ENCODE measurements at places on chromosomes 2 and 18.

GRCh38 chr2:241386519-241386918 lies 30.4 kb downstream of the FARP2 start:
- no peak for DNase-seq

DNA sequence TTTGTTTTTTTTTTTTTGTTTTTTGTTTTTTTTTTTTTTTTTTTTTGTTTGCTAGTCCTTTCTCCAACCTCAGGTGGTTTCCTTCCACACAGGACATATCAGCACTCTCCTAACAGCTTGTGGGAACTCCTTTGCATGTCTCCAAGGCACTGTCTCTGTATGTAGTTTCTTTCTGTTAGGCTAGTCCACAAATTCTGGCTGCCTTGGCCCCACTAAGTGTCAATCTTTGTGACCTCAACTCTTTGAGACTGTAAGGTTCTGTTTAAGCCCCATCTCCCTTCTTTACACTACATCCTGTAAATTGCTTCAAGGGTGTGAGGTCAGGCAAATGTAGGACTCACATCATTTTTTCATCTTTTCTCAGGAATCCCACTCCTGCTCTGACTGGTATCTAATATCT lies 85.1 kb downstream of the NCOA1 start:
- DNase-seq, result no peak

DNA sequence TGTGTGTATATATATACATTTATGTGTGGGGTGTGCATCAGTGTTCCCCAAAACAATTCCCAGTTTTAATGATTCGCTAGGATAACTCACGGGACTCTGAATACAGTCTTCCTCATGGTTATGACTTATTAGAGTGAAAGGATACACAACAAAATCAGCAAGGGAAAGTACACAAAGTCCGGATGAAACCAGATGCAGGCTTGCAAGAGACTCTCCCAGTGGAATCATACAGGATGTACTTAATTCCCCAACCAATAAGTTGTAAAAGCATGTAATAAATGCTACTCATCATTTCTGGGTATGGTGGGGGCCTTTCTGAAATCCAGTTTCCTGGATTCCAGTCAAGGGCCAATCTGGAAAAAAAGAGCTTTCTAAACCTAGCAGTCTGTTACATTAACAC lies 654.1 kb upstream of the SYT4 start:
- DNase-seq, result no peak

GRCh38 chr18:22789600-22789999 lies 143.5 kb upstream of the RBBP8 start:
- DNase-seq, result peak; percentile 33

DNA sequence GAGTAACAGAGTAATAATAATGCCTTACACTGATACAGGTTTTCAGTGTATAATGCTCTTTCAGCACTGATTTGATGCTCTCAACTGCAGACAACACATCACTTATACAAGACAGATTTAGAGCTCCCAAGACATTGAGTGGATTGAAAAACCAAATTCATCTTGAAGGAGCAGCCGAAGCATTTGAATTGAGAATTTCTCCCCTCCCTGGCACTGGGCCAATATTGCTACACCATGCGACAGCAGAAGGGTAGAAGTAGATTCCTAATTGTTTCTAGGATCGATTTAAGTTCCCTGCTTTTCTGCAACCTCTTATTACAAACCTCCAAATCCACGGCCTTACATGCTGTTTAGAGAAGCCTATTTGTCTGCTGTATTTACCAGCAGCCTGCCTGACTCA lies 15.5 kb downstream of the CENPA start:
- DNase-seq, result no peak

GRCh38 chr2:241645915-241646645 lies 8.6 kb downstream of the ATG4B start:
- DNase-seq, result no peak

DNA sequence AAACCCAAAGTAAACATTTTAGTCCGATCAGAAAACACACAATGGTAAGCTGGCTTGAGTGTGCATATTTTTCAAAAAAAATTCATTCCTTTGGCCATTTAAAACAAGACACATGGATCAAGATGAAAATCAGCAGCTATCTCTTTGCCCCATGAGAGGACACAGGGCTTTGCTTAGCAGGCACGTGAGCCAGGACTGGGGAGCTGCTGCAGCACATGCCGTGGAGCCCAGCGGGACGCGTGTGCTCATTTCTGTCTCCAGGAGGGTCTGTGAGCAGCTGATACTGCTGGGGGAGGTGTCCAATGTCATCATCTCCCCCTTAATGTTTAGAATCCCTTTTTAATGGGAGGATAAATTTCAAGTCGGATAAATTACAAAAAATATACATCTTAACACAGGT lies 49.8 kb upstream of the CNGA3 start:
- no peak for DNase-seq

DNA sequence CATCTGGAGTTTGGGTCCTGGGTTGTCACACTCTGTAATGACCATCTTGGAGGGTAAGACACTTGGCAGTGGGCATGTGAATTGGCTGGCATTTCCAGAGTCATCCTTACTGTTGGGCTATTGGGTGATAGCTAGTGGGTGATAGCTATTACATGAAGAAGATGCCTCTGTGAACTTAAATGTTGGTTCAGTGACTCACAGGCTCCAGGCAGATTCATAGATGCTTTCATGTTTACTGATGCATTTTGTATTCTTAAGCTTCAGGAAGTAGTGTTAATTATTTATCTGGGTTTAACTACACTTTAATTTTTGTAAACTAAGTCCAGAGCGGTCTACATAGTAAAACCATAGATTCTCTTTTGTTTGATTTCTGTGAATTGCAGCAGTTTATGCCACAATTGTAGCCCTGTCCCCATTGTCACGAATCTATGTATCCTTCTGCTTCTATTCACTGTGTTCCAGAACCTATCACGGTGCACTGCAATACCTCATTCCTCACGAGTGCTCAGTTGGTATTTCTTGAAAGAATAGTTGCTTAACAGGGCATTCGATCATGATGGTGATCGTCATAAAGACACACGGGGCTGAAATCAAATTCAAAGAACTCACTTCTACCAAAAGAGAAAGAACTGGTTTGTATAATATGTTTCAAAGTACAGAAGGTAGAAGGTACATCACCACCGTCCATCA lies 79.7 kb downstream of the GBX2 start:
- no peak for DNase-seq

DNA sequence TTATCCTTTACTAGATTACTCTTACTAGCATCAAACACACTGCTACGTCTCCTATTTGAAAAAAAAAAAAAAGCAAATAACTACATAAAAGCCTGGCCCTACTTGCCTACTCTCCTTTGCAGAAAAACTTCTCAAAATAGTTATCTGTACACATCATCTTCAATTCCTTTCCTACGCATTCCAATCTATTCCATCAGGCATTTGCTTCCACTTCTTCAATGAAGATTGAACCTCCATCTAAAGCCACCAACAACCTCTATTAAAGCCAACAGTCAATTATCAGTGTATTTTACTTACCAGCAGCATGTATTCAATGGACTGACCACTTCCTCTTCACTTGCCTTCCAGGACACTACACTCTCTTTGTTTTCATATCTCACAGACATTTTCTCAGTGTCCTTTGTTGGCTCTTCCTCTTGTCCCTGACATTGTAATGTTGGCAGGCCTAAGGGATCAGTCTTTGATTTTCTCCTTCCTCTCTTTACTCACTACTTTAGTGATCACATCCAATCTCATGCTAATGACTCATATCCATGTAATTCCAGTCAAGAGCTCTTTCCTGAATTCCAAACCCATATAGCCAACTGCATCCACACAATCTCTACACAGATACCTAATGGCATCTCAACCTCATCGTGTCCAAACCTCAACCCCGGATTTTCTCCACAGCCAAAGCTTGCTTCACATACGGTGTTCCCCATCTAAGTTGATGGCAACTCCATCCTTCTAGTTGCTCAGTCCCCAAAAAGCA lies 131.3 kb downstream of the CCDC148 start:
- no peak for DNase-seq

DNA sequence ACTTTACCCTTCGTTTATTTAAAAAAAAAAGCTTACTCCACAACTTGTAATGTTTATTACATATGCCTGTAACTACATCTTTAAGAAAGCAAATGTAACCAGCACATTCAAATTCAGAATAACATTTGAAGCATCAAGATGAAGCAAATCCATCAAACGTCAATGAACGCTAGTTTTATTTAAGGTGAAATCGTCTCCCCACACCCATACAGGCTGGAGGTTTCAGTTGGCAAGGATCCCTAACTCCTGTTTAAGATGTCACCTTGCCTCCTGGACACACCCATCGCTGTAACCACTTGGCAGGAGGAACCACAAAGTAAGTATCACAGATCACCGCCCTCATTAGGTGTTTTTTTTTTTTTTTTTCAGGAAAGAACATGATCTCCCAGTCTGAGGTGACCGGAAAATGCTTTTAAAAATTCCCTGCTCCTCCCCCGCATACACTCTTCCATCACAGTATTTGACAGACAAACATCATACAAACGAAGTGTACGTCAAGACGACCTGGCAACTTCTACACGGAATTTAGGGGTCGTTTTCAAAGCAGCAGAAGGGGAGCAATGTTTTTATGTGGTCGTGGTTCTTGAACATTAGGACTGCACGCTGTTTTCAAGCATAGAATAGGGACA lies 19.7 kb upstream of the STPG4 start:
- DNase-seq, result peak; percentile 85

DNA sequence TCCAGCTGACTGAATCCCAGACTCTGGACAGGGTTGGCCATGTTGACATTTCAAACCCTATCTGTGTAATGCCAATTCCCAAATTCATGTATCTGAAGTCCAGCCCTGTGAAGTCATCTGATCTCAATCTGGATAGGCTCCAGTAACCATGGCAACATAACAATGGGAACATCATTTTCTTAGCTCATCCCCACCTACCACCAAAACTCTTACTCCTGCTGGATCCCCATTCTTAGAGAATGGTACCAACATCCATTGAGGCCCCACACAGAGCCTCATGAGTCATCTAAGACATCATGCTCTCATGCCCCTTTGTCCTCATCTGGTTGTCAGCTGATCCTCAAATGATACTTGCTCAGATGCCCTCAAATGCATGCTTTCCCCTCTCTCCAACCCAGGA lies 58.9 kb upstream of the TEX51 start:
- DNase-seq, result no peak

- no peak for DNase-seq
Measured at GRCh38 chr2:43298500-43298899, 72.1 kb upstream of the ZFP36L2 start.

DNA sequence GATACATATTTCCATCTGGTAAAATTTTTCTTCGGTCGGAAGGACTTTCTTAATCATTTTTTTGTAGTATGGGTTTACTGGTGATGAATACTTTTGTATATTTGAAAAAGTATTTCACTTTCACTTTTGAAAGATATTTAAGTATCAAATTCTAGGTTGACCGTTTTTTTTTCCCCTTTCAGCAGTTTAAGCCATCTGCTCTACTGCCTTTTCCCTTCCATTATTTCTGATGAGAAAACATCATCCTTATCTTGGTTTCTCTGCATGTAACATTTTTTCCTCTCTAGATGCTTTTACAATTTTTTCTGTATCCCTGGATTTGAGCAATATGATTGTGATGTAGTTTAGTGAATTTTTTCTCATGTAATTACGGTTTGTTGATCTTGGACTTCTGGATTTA lies 87.0 kb downstream of the MTX2 start:
- no peak for DNase-seq
